ENCODE measurements at places on chromosomes 4 and X.

DNA sequence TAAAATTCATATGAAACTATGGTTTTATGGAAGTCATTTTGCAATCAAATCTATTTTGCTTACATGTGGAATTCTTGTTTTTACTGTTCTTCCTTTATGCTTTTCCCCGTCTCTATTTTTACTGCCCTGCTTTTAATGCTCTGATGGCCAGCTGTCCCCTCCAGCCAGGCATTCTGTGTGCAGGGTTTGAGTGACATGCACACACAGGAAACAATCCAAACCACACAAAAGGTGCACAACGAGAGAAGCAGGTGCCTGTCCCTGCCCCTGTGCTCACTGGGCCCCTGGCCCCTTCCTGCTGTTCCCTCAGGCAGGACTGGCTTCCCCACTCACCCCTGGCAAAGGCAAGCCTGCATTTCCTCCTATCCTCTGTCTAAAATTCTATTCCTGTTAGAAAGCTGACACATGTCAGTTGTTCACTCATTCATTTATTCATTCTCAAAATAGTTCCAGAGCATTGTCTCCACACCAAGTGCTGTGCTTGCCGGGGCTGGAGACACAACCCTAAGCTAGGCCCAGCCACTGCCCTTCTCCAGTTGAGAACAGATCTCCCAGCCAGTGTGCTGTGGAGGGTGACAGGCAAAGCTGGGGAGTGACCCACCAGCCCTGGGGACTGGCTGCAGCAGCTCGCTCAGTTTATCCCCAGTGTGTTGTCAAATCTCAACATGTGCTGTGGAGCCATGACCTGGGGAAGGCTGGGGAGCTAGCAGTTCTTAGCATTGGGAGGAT lies 346.3 kb downstream of the FBXW7 start:
- peak; percentile 45 for DNase-seq

- DNase-seq, result no peak
Measured at GRCh38 chrX:132673331-132673730, 184.5 kb upstream of the MBNL3 start.

- DNase-seq, result no peak
Measured at GRCh38 chr4:19711871-19712270, 539.8 kb upstream of the SLIT2 start.

DNA sequence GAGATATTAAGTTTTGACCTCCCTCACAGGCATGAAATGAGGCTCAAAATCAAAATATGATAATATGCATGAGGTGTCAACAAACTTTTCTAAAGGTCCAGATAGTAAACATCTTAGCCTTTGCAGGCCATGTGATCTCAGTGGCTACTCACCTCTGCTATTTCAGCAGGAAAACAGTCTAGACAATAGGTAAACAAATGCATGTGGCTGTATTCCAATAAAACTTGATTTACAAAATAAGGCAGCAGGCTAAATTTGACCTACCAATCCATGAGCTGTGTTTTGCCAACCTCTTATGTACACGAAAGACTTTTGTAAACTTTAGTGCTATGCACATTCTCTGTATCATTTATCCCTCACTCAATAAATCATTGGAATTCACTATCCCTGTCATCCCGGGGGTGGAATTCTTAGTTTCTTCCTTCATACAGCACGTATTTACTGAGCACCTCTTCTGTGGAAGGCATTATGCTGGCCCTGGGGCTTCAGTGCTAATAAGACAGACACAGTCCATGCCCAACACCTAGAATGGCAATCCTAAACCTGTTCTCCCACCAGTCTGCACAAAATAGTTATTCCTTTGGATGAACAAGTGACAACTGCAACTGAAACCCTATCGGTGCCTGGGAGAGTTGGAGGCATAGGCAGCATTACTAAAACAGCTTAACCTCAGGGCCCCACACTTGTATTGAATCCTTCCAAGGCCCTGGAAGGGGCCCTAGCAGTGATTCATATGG lies 19.9 kb downstream of the MAGEB17 start:
- DNase-seq, result no peak

- no peak for DNase-seq
Measured at GRCh38 chrX:24242649-24243175, 71.2 kb downstream of the SUPT20HL2 start.

- no peak for DNase-seq
Measured at GRCh38 chrX:71922686-71923085, 12.0 kb downstream of the NHSL2 start.

DNA sequence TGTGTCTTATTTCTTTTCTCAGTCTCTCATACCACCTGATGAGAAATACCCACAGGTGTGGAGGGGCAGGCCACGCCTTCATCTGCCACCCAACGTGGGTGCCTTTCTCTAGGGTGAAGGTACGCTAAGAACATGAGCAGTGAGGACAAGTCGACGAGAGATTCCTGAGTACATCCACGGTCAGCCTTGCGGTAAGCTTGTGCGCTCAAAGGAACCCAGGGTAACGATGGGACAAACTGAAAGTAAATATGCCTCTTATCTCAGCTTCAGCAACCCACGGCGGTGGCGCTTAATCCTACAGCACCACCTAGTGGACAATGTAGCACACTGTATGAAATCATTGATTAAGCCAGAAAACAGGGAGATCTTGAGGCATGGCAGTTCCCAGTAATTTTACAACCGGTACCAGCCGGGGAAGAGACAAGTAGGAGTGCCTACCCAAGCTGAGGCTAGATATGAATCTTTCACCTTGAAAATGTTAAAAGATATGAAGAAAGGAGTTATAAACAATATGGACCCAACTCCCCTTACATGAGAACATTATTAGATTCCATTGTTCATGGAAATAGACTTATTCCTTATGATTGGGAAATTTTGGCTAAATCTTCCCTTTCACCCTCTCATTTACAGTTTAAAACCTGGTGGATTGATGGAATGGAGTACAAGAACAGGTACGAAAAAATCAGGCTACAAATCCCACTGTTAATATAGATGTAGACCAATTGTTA lies 63.0 kb downstream of the ZNF732 start:
- DNase-seq, result peak; percentile 53

- no peak for DNase-seq
Measured at GRCh38 chr4:182880387-182881356, 36.5 kb downstream of the DCTD start.

GRCh38 chr4:138576684-138577083 lies 334.5 kb upstream of the SLC7A11 start:
- no peak for DNase-seq

- no peak for DNase-seq
Measured at GRCh38 chrX:2828959-2829411, 255 bp downstream of the GYG2 start.

- no peak for DNase-seq
Measured at GRCh38 chrX:9420275-9421265, 44.3 kb upstream of the TBL1X start.

DNA sequence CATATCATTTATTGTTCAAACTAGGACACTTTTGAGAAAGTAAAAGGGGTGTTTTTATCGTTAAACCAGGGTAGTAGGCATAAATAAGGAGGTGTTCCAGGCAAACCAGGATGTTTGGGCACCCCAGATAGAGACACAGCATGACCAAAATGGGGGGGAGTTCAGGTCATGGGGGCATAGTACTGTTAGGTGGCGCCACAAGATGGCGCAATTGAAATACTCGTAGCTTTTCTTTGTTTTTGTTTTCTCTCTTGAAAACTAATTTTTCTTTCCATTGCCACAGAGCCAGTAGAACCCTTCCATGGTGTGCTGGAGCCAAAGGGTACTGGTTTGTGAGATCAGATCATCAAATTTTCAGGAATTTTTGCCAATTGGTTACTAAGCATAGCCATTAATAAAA lies 283.4 kb downstream of the BCOR start:
- DNase-seq, result peak; percentile 16

- no peak for DNase-seq
Measured at GRCh38 chrX:20639115-20639514, 372.4 kb upstream of the RPS6KA3 start.

GRCh38 chrX:153387345-153387744 lies 13.8 kb downstream of the PNMA6E start:
- no peak for DNase-seq

GRCh38 chrX:10467793-10468192 lies 152.6 kb downstream of the MID1 start:
- no peak for DNase-seq

GRCh38 chr4:71222661-71223060 lies 116.2 kb upstream of the SLC4A4 start:
- no peak for DNase-seq

DNA sequence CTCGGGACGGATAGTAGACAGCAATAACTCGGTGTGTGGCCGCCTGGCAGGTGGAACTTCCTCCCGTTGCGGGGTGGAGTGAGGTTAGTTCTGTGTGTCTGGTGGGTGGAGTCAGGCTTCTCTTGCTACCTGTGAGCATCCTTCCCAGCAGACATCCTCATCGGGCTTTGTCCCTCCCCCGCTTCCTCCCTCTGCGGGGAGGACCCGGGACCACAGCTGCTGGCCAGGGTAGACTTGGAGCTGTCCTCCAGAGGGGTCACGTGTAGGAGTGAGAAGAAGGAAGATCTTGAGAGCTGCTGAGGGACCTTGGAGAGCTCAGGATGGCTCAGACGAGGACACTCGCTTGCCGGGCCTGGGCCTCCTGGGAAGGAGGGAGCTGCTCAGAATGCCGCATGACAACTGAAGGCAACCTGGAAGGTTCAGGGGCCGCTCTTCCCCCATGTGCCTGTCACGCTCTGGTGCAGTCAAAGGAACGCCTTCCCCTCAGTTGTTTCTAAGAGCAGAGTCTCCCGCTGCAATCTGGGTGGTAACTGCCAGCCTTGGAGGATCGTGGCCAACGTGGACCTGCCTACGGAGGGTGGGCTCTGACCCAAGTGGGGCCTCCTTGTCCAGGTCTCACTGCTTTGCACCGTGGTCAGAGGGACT lies 5.7 kb upstream of the MSANTD1 start:
- no peak for DNase-seq

GRCh38 chr4:186018261-186018660 lies 50.7 kb upstream of the TLR3 start:
- DNase-seq, result no peak

DNA sequence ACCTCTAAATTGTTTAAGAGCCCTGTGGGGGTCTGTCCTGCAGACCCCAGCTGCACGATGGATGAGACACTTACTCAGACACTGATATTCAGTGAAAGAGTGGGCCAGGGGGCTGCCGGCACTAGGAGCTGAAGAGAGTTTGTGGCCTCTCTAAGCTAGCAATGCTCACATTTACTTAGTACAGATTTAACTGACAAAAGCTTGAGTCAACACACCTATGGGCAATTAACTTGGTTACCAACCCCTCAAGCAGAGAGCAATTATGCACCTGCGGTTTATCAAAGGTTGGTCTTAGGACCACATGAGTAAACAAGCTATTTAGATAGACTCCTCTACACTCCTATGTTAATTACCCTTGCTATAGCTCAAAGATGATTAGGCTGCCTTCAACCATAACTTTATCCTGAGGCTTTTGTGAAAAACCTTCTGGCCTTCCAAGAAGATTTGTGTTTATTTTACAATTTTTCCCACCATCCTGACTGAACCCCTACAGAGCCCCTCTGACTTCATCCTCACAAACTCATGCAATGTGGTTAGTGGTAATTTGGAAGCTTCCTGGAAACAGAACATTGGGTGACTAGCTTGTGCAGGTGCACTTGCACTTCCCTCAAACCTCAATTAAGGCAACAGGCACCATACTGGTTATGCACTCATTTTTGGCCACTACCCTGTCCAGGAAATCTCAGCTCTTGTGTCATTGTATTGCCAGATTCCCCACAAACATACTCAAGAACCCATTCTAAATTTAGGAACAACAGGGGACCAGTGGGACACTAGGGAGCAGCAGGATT lies 234.4 kb upstream of the ITM2A start:
- no peak for DNase-seq

DNA sequence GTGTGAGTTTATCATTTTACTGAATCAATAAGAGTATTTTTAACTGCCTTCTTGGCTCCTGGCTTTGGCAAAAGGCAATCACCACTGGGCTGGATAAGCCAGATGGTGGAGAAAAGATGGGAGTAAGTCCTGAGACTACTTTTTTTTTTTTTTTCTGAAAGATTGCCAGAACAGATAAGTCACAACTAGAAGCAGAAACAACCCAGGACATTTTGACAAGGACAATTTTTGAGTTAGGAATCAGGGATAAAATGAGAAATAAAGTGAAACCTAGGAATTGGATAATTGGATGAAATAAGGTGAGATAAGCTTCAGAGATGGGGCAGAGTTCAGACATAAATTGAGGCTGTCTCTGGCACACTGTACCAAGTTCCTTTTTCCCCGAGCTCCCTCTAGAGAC lies 471.0 kb downstream of the KLHL13 start:
- DNase-seq, result no peak

GRCh38 chrX:40142417-40142816 lies 44.7 kb upstream of the BCOR start:
- no peak for DNase-seq

GRCh38 chrX:12885508-12885907 lies 18.6 kb downstream of the TLR7 start:
- no peak for DNase-seq

- no peak for DNase-seq
Measured at GRCh38 chr4:24856586-24856985, 56.3 kb downstream of the CCDC149 start.

DNA sequence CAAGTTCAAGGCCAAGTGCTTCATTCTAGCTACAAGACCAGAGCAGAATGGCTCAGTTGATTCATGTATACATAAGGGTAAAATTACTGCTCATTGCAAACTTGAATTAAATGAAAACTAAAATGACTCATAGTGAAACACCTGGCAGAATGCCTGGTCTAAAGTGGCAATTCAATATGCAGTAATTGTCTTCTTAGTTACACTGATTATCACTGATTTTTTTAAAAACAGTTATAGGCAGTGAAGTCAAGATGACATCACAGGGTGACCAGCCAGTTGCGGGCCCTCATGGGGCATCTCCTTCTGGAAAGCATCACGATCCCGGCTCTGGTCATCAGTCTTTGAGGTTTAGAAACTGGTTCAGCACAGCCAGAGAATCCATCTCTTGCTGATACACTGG lies 154.2 kb downstream of the RAB28 start:
- DNase-seq, result no peak

- DNase-seq, result no peak
Measured at GRCh38 chr4:123783151-123783790, 386.7 kb downstream of the SPRY1 start.

DNA sequence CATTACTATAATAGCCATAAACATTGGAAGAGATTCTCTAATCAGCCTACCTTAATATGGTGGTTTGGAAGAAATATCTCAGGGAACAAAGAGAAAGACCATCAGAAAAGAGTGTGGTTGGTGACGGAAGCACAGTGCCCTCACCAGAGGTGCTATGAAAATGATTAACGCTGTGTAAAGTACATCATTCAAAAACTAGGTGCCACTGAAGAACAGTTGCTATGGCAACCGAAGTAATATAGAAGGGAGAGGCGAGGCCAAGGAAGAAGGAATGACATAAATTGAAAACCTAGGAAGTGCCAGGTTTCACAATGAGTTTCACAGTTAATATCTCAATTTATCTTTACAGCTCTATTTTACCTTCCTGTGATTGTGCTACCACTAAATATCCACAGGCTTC lies 57.0 kb upstream of the ARSJ start:
- DNase-seq, result no peak

- no peak for DNase-seq
Measured at GRCh38 chr4:94965852-94966251, 208.1 kb downstream of the BMPR1B start.
